Pulmonary artery endothelial cell (primary cell): ENCODE measurements at places on chromosomes 11 and 22. TPM values are rescaled to one million over a fixed set of nuclear protein-coding genes. Genes with fewer than 3 reads are reported as not detected.

DNA sequence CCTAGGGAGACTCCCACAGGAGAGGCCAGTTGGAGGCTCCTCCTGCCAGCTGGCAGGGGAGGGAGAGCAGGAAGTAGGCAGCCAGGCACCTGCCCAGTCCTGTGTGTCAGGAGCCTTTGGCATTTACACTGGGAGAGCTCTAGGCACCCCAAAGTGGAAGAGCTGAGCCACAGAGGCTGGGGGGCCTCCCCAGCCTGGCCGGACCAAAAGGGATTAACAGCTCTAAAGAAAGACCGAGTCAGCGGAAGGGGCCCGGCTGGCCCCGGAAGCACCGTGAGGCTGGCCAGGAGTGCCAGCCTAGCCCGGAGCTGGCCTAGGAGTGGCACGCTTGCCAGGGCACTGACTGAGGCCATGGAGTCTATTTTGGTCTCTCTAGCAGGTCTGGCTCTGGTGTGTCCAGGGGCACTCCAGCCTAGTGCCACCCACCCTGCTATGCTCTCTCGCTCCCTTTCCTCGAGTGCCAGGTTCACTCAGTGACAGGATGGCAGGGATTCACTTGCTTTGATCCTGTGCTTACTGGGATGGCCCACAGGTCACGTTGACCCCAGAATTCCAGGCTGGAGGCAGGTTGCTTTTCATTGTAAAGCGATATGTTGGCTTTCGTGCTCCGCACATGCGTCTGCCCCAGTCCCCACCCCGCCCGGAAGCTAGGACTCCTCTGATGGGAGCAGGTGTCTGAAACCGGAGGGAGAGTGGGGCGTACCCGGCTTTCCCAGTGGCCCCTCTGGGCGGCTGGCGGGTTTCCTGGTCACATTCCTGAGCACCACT is 3.3 kb upstream of the KMT5B start:
- no peak for DNase-seq

DNA sequence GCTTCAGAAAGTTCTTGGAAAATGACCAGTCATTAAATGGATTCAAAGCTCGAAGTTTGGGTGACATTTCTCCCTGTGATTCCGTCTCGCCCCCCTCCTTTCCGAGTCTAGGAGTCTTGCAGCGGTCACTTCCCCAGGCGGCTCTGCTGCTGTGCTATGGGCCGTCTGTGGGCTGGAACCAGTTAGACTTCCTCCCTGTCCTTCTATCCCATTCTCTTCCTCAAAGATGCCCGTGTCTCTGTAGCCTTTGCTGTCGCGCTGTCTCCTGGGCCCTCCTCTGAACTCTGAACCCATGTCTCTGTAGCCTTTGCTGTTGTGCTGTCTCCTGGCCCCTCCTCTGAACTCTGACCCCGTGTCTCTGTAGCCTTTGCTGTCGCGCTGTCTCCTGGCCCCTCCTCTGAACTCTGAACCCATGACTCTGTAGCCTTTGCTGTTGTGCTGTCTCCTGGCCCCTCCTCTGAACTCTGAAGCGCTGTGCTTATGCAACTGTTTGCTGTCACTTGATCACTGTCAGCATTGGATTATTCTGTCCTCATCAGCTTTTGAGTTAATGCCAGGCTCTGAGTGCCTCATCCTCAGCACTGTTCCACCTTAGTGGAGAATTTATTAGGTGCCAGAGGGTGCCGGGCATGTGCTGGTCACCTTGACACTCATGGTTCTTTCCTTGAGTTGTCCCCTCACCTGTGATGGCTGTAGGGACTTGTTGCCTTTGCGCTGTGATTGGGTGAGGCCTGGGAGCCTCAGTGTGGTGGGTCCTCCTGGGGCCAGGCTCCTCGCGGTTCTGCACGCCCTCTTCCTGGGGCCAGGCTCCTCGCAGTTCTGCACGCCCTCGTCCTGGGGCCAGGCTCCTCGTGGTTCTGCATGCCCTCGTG is 173.3 kb downstream of the TBC1D22A start:
- no peak for DNase-seq

DNA sequence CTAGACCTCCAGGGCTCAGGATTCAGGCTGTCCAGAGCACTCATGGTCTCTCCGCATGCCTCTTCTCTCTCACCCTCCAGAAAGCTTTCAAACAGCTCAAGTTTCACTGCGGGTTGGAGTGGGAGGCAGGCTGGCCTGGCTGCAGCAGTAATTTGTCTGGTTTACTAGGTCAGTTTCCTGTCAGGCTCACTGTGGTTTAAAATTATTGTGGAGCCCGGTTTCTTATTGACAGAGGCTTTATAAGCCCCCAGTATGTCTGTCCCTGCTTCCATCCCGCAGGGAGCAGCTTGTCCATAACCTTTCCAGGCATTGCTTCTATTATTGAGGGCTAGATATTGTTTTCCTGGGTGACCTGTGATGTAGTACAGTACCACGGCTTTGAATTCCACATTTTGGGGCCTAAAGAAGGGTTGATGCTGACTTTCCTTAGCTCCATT is 235.3 kb upstream of the SORL1-AS1 start:
- no peak for DNase-seq

- DNase-seq: no peak
Measured at GRCh38 chr11:124839128-124839971, 25.9 kb upstream of the ROBO3 start.

OR51B4 gene
- not detected in 2 replicates for total RNA-seq

GRCh38 chr11:24134879-24135589 is 361.8 kb upstream of the LUZP2 start:
- no peak for DNase-seq

DNA sequence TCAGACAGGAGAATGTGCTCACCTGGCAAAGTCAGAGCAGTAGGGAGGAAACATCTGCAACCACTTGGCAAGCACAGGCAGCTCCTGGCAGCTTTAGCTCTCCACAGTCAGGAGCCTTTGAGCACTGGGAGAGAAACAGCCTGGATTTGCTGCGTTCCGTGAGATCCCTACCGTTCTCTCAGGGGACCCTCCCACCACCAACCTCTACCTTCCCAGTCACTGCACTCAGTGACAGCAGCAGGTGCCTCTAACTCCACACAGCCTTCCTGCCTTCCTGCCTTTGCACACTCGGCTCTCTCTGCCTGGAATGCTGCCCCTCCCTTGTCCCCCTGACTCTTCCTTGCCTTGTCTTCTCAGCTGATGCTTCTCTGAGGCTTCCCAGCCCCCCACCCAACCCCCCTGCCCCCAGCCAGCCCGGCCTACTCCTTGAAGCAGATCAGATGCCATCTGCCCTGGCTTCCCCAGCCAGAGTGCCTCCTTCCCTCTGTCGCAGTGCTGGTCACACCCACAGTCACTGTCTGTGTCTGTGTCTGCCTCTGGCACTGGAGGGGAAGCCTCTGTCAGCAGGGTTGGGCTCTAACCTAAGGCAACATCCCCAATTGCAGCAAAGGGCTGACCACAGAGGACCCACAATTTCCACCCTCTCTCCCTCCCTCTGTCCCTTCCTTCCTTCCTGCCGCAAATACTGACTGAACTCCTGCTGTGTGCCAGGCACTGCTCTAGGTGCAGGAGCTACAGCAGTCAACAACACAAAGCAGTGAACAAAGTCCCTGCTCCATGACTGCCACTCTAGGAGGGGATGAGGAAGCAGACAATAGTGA is 14.9 kb upstream of the TSKU start:
- DNase-seq: peak; percentile 29

RBFOX2 gene
- 151 TPM in 2 replicates for total RNA-seq

- DNase-seq: no peak
Measured at GRCh38 chr11:83909579-83910534, 623.7 kb upstream of the CCDC90B start.

DNA sequence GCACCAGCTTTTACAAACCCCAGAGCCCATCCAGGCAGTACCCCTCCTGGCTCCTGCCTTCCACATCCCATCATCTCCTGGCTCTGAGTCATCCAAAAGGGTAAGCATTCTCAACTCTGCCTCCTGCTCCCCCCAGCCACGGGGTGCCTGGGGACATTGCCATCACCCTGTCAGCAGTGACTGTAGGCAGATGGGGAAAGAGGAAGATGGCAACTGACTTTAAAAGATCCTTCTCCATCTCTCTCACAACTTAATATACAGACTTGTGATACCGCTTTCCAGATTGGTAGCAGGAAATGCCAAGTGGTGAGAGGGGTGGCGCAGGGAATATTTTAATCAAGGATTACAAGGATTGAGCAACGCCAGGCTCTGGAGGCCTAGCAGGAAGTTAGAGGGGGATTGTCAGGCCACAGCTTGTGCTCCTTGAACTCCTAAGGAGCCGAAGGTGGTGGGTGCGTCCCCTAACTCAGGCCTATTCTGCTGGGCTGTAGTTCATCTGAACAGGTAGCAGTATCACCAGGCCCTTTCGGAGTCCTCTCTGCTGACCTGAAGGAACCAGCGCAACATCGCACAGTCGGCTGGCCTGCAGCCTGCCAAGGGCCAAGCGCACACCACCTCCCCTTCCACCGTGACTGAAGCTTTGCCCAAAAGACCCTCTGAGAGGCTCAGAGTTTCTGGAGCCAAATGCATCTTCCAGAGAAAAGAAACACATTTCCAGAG is 83.3 kb downstream of the ZC3H12C start:
- DNase-seq: no peak

DNA sequence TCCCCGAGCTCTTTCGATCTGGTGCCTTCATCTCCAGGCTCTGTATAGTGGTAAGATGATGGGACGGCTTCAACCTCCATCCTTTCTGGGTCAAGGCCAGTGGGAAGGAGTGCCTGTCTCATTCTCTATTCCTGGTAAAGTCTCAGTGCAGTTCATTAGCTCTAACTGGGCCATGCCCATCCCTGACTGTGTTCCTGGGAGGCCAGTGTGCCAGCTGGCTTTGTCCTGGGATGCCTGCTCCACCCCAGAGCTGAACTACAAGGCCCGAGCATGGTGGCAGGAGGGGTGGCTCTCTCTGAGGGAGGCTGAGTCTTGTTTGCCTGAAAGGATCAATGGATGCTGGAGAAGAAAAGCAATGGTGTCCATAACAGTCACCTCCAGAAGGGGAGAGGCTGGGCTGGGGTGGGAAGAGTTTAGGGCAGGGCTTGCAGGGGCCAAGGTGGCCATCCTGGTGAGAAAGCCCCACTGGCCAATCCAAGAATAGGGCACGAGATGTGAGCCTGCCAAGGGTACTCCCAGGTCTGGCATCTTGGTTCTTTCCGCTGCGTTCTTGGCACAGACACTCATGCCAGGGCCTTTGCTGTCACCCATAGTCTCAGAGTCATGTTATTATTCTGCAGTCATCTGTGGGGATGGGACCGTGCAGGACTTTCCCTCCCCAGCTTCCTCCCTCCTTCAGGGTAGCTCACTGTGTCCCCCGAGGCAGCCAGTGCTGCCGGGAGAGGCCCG is 60.1 kb downstream of the PARVB start:
- DNase-seq: no peak

DNA sequence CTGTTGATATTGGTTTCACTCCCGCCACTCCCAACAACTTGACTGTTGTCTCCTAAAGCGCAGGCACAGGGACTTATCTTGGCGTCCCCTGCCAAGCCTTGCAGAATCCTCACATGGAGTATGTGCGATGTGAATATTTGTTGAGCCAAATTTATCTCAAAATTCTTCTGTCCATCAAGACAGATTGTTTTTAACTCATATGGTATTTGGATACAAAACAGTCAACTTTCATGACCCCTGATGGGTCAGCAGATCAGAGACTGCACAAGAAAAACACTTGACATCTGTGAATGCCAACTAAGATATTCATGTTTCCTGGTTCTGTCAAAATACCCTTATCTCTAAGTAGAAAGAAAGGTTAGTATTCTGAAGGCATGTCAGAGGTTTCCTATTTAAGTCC is 221.7 kb upstream of the BLID start:
- peak; percentile 54 for DNase-seq

GRCh38 chr11:71158936-71159335 is 93.4 kb downstream of the SHANK2 start:
- DNase-seq: no peak

GRCh38 chr11:123308077-123308476 is 113.0 kb upstream of the CLMP start:
- no peak for DNase-seq

MPZL3 gene
- 11.5 and 14.2 TPM in 2 replicates for total RNA-seq

OR5M3 gene
- total RNA-seq: not detected in 2 replicates

DNA sequence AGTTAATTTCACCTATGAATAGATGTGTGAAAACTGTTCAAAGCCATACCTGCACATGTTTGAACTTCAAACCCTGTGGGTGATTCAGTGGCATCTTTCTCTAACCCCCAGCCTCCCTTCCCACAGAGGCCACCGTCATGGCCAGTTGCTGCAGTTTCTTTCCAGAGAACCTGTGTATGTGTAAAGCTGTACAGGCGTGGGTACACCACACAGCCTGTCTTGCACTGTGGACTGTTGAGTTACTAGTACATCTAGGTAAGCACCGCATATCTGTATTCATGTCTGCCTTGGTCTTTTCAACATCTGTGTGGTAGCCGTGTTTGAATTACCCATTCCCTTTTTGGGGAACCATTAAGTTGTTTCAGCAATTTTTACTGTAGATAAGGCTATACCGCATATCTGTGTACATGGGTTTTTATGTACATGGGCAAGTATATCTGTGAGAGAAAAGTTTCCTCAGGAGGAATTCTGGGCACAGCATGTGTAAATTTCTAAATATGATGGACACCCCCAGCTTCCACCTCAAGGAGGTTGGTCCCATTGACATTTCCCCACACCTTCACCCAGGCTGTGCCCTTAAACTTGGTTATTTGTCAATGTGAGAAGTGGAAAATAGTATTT is 13.9 kb downstream of the NEAT1 start:
- no peak for DNase-seq

DNA sequence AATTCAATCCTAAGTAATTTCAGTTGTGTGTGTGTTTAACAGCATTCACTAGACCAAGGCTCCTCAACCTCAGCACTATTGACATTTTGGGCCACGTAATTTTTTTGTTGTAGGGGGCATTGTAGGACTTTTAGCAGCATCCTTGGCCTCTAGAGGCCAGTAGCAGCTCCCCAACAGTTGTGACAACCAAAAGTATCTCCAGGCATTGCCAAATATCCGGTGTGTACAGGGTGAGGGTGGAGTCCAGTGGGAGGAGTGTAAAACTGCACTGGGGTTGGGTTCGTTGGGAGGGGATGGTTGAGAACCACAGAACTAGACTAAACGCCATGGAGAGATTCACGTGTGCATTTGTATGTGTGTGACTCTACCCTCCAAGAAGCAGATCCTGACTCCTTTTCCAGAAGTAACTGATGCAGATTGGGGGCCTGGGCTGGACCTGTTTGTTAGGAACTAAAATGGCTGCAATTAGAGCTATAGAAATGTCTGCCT is 5.9 kb upstream of the PHF21A start:
- no peak for DNase-seq

- no peak for DNase-seq
Measured at GRCh38 chr11:44416776-44417175, 106.8 kb upstream of the ALX4 start.

DNA sequence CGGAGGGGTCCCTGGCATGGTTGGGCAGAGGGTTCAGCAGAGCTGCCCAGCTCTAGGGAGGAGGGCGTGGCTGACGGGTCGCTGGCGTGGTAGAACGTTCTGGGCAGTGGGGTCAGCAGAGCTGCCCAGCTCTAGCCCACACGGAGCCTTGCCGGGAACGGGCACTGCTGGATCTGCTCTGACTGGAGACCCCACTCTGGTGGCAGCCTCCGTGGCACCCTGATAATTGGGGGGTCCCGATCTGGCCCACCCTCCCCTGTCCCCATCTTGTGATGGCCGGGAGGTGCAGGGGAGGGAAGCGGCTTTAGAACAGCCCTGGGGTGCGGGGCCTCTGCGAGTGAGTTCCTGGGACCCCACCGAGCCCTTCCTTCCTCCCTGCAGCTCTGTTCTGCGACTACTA is 21.9 kb downstream of the MUC5AC start:
- DNase-seq: no peak

GRCh38 chr22:47580121-47580520 is 817.7 kb downstream of the TBC1D22A start:
- DNase-seq: no peak

AIFM3 gene
- total RNA-seq: 0.07 and 0.56 TPM in 2 replicates

- no peak for DNase-seq
Measured at GRCh38 chr11:104907521-104908185, 9.4 kb upstream of the CASP12 start.

EFCAB6 gene
- 0.14 and 0.26 TPM in 2 replicates for total RNA-seq

LMNTD2 gene
- total RNA-seq: 0.56 and 0.86 TPM in 2 replicates
